ENCODE measurements at places on chromosomes 7 and 10.
A peak's percentile ranks its signal among the peaks of the same experiment; 100 is the strongest.

GRCh38 chr7:101687791-101688182 lies 58.7 kb upstream of the MYL10 start:
- no peak for DNase-seq

- peak; percentile 28 for DNase-seq
These were observed 652 bp downstream of the PCGF5 start for GRCh38 chr10:91220954-91221675.

DNA sequence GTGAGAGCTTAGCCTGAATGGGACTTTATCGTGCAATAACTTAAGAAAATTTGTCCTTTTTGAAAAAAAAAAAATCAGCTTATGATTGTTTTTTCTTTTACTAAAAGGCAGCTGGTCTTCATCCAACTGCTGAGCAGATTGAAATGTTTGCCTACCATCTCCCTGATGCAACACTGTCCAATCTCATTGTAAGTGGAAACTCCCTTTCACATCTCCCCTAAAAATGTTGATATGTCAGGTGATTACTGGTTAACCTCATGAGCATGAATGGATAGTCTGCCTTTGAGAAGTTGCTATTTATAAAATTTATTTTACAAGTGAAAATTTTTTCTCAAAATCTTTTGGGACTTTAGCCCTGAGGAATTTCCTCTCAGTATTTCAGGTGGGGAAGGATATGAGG lies 17.8 kb upstream of the HKDC1 start:
- DNase-seq = no peak

DNA sequence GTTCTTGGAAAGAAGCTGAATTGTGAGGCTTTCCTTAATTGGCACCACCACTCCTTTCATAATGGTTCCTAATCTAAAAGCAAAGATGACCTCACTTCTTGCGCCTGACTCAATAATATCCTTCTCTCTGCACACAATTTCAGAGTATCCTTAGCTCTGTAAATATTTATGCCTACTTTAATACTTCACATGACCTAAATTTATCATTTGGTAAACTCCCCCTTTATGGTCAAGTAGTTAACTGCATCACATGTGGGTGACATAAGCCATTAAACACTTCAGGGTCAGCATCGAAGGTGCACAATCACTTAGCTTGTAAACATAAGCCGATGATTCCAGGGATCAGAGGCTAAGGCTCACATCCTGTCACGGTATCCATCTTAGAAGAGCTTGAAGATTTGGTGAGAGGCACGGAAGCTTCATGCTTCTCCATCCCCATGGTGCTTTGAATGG lies 7.3 kb upstream of the RHOBTB1 start:
- no peak for DNase-seq

DNA sequence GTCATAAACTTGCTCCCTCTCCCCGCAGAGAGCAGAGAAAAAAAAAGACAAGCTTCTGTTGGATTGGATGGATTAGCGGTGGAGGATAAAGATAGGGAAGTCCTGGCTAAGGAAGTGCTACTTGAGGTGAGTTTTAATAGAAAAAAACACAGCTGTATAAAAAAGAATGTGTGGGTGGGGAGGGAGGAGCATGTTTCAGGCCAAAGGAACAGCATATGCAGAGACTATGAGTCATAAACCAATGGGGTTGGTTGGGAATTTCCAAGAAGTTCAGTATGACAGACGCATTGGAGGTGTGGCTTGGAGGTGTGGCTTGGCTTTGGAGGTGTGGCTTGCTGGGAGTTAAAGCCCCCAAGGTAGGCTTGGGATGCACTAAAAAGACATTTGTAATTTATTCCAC lies 103.0 kb upstream of the LSM8 start:
- DNase-seq = peak; percentile 63

DNA sequence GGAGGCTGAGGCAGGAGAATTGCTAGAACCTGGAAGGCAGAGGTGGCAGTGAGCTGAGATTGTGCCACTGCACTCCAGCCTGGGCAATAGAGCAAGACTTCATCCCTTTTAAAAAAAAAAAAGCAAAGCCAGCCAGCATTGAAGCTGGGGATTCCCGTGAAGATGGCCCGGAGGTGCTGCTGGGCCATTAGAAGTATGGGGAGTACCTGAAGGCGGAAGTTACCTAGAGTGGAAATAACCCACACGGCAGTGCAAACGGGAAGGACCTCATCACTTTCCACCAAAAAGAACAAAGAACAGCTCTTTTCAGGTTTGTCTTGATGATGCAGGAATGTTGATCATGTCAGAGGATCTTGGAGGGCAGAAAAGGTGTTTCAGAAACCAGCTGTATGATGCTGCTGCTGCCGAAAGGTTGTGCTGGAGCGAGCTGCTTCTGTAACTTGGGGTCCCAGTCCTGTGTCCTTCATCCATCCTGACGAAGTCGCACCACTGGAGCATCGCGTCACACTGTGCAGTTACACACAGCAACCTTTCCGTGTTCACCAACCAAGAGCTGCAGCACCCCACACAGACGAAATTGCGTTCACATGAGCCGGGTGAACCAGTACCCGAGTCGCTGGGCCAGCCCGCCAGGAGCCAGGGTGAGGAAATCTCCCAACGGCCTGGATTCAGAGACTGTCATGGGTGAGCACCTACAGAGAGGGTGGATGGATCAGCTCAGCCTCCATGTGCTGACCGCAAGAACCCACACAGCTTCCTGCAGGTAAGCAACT lies 8.2 kb downstream of the ZFAND2A start:
- no peak for DNase-seq

GRCh38 chr10:114801411-114801813 lies 20.2 kb upstream of the FHIP2A start:
- DNase-seq = peak; percentile 23

GRCh38 chr7:26151650-26151952 lies 397 bp upstream of the NFE2L3 start:
- DNase-seq = no peak

GRCh38 chr7:155458111-155458877 lies at the start of gene EN2:
Gene EN2, plus strand, starts transcription at chr7:155458129. Its CDS starts 249 bp downstream, at chr7:155458378.
- DNase-seq = no peak

DNA sequence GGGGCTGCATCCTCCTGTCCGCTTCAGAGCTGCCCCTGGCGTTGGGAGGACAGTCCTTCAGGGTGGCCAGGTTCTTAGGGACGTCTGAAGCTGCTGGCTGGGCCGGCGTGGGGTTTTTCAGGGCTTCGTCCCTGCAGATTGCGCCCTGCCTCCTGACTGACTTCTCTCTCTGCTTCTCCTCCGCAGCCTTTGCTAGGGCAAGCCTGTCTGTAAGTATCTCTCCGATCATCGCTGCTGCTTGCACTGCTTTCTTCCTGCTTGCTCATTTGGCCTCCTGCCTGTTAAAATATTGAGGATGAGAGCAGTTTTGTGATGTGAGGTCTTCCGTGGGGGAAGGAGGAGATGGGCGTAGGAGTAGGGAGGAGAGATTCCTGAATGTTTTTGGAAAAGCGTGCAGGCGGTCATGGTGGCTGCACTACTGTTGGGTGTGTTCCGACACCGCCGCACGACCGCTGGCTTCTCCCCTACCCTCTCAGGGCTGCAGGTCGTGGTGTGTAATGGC lies 25.3 kb downstream of the PFKFB3 start:
- DNase-seq = no peak

- DNase-seq = no peak
These were observed 69.1 kb downstream of the ZNF438 start for GRCh38 chr10:30962522-30962921.

GRCh38 chr7:22601408-22601807 lies 101.4 kb upstream of the STEAP1B start:
- DNase-seq = no peak

GRCh38 chr10:62755662-62756653 lies 48.6 kb upstream of the ADO start:
- no peak for DNase-seq

GRCh38 chr7:23925088-23925487 lies 215.1 kb downstream of the STK31 start:
- no peak for DNase-seq

DNA sequence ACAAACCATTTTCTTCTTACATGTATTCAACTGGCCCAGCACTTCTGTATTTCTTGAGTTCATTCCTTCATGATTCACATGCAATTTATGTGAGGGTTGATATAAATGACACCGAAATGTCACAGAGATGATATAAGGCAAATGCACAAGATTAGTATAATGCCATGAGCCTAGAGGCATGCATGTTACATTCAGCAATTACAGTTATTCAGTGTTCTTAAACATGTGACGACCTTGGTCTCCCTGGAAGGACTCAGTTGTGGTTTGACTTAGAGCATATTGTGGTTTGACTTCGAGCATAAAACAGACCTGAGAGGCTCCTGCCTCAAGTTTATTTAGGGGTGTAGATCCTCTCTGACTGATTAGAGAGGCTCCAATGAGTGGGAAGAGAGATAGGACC lies 752.1 kb upstream of the POM121L12 start:
- DNase-seq = no peak
